ENCODE measurements at places on chromosomes 16 and 17. TPM values are rescaled to one million over a fixed set of nuclear protein-coding genes. Genes with fewer than 3 reads are reported as not detected.
A peak's percentile ranks its signal among the peaks of the same experiment; 100 is the strongest.

The CDYL2 gene
- total RNA-seq = 2.7 TPM

DNA sequence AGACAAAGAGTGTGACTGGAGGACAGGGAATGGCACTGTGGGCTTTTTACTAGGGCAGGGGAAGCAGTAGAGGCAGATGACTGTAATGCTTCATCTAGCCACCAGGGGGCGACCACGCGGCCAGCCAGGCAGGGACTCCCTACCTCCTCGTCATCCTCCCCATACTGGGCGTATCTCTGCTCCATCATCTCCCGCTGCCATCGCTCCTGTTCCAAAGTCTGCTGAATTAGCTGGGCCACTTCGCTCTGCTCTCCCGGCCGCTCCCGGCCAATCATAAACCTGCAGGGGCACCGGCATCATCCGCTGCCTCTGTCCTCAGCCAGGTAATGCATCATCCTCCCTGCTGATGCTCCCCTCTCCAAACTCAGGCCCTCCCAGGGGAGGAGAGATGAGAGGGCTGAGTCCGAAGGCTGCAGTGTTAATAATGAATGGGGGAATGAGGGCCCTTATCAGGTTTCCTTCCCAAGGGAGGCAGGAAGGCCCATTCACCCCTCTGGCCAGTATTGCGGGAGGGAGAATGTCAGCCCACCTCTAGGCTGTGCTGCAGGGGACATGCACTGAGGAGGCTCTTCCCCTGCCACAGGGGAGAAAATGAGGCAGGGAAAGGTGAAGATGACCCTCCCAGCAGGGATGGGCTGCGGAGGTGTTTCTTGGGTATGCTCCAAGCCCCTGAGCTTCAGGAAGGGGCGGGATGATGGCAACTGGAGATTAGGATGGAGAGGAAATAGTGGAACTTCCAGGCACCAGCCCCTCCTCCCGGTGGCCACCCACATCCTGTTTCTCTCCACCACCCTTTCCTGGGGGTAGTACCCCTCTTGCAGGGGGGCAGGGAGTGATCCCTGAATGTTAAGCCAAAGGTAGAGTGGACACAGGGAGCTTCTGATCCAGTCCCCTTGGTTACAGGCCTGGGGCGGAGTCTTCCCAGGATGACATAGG, 10.3 kb upstream of the SAMD14 start:
- H3K36me3 ChIP-seq = peaks cover 99% of the 10 kb centered on the region
- H3K4me1 ChIP-seq = peaks cover 16% of the 10 kb centered on the region
- no peak overlapping the region for H3K4me3 ChIP-seq
- peak overlapping the region; percentile 53 for H3K27ac ChIP-seq

GRCh38 chr17:9529033-9529700, 46.5 kb downstream of the STX8 start:
- DNase-seq = peak; percentile 30
- no peaks in the 10 kb centered on the region for H3K4me1 ChIP-seq
- H3K27me3 ChIP-seq = no peaks in the 10 kb centered on the region

GRCh38 chr17:80455784-80456183, 20.6 kb downstream of the NPTX1 start:
- DNase-seq = peak; percentile 33
- peak overlapping the region; percentile 11 for H3K4me3 ChIP-seq

- H3K4me1 ChIP-seq = peaks cover 17% of the 10 kb centered on the region
- H3K27ac ChIP-seq = no peak overlapping the region
- no peaks in the 10 kb centered on the region for H3K27me3 ChIP-seq
- H3K4me3 ChIP-seq = no peak overlapping the region
- peaks cover 25% of the 10 kb centered on the region for H3K36me3 ChIP-seq
Measured at GRCh38 chr17:18018411-18018921, 20.5 kb downstream of the ATPAF2 start.

- H3K27ac ChIP-seq = no peak overlapping the region
- DNase-seq = no peak
- H3K27me3 ChIP-seq = no peaks in the 10 kb centered on the region
- H3K4me3 ChIP-seq = no peak overlapping the region
- no peaks in the 10 kb centered on the region for H3K4me1 ChIP-seq
- H3K36me3 ChIP-seq = no peaks in the 10 kb centered on the region
Measured at GRCh38 chr16:54903047-54903446, 27.6 kb upstream of the IRX5 start.

DNA sequence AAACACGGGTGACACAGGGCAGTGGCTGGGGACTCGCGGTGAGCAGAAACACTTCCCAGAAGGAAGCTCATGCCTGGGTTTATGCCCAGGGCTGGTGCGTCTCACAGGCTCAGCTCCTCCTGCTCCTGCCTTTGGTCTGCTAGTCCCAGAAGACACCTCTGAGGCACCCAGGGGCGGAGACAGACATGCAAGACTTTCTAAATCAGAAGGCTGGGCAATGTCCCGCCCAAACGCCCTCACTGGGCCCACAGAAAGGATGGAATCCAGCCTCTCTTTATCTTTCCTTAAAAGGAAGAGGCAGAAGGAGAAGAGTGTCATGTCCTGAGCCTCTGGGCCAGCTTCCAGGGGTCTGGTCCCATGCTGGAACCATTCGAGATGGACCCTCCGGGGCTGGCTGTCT, 197.7 kb upstream of the RPL38 start:
- no peaks in the 10 kb centered on the region for H3K36me3 ChIP-seq
- no peak for DNase-seq
- peaks cover 1% of the 10 kb centered on the region for H3K4me1 ChIP-seq

The CSH1 gene
- 21.9 TPM for total RNA-seq

The KRT24 gene
- total RNA-seq = not detected

DNA sequence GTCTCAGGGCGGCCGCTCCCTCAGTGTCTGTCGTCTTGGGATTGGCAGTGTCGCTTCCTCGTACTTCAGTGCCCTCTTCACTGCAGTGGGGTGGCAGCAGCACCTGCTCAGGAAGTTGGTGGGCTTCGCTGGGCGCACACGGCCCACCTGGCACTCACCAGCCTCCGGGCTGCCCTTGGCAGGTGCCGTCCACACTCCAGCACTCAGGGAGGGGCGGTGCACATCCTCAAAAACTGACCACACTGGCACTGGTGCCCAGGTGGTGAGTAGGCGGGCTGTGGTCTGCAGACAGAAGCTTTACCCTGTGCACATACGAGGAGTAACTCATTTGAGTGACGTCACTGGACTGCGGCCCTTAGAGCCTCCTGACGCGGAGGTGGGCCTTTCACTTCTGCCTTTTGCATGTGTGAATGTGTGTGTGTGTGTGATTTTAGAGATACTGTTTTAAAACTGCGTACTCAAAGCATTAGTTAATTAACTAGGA, 94.6 kb downstream of the BANP start:
- H3K27ac ChIP-seq = no peak overlapping the region
- no peaks in the 10 kb centered on the region for H3K4me1 ChIP-seq
- peaks cover 31% of the 10 kb centered on the region for H3K36me3 ChIP-seq
- H3K27me3 ChIP-seq = no peaks in the 10 kb centered on the region

The SNAI3 gene
- 7.0 TPM for total RNA-seq

GRCh38 chr16:75862098-75862386, 135.8 kb upstream of the CPHXL start:
- H3K27ac ChIP-seq = no peak overlapping the region
- no peaks in the 10 kb centered on the region for H3K36me3 ChIP-seq
- H3K4me1 ChIP-seq = no peaks in the 10 kb centered on the region
- no peak for DNase-seq
- H3K27me3 ChIP-seq = no peaks in the 10 kb centered on the region
- no peak overlapping the region for H3K4me3 ChIP-seq

The KRT20 gene
- total RNA-seq = not detected

The BOLA2B gene
- total RNA-seq = 81.7 TPM

DNA sequence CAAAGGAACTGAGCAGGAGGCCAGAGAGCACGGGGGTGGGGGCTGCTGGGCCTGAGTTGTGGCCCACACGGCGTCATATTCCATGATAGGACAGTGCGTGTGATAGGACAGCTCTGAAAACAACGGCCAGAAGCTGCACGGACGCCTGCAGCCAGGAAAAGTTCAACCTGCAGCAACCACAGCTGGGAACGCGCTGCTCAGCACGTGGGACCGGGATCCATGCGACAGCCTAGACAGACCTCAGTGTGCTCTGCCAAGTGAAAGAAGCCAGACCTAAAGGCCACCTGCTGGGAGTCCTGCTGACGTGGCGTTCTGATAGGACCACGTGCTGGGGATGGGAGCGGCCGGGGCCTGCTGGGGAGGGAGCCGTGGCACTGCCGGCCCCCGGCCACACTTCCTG, 21.6 kb downstream of the CTU2 start:
- peaks cover 22% of the 10 kb centered on the region for H3K4me1 ChIP-seq
- H3K36me3 ChIP-seq = peaks cover 41% of the 10 kb centered on the region
- peak; percentile 67 for DNase-seq
- H3K27me3 ChIP-seq = no peaks in the 10 kb centered on the region
- H3K27ac ChIP-seq = no peak overlapping the region
- no peak overlapping the region for H3K4me3 ChIP-seq

DNA sequence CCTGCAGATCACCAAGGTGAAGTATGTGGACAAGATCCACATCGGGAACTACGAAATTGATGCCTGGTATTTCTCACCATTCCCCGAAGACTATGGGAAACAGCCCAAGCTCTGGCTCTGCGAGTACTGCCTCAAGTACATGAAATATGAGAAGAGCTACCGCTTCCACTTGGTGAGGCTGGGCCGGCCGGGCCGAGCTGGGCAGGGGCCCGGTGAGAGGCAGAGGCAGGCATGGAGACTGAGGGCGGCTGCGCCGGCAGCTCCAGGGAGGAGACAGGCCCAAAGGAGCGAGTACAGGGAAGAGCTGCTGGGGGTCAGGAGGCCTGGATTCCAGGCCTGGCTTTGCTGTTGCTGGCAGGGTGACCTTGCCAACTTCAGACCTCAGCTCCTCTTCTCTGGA, 8.3 kb downstream of the PRSS8 start:
- no peak overlapping the region for H3K4me3 ChIP-seq
- peaks cover 87% of the 10 kb centered on the region for H3K36me3 ChIP-seq
- no peaks in the 10 kb centered on the region for H3K4me1 ChIP-seq
- no peak overlapping the region for H3K27ac ChIP-seq

The ITGAL gene
- 0.89 TPM for total RNA-seq

- H3K27me3 ChIP-seq = no peaks in the 10 kb centered on the region
- DNase-seq = no peak
- no peaks in the 10 kb centered on the region for H3K36me3 ChIP-seq
- no peak overlapping the region for H3K4me3 ChIP-seq
- no peak overlapping the region for H3K27ac ChIP-seq
Measured at GRCh38 chr16:4574919-4575705, 19.0 kb downstream of the C16orf96 start.

The C17orf67 gene
- total RNA-seq = 1.3 TPM

- no peak overlapping the region for H3K4me3 ChIP-seq
- H3K27ac ChIP-seq = no peak overlapping the region
- H3K4me1 ChIP-seq = no peaks in the 10 kb centered on the region
- no peak for DNase-seq
- no peaks in the 10 kb centered on the region for H3K36me3 ChIP-seq
Measured at GRCh38 chr17:79420318-79421243, 190.3 kb downstream of the RBFOX3 start.

The ITGAX gene
- total RNA-seq = 0.35 TPM

DNA sequence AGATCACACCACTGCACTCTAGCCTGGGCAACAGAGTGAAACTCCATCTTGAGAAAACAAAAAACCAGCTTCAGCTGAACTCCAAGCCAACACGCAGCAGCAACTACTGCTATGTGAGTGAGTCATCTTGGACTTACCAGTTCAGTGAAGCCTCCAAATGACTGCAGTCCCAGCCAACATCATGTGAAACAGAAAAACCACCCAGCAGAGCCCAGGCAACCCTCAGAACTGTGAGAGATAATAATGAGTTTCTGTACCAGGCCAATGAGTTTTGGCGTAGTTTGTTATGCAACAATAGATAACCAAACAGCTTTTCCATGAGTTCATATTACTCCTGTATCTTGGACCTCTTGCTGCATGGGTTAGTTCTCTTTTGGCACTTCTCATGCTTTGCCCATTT, 23.3 kb downstream of the PHF12 start:
- no peak for DNase-seq
- peaks cover 16% of the 10 kb centered on the region for H3K36me3 ChIP-seq
- H3K4me3 ChIP-seq = no peak overlapping the region
- no peak overlapping the region for H3K27ac ChIP-seq

- peaks cover 51% of the 10 kb centered on the region for H3K36me3 ChIP-seq
- no peak for DNase-seq
- no peak overlapping the region for H3K4me3 ChIP-seq
- no peak overlapping the region for H3K27ac ChIP-seq
Measured at GRCh38 chr16:56828647-56829046, 36.4 kb upstream of the SLC12A3 start.

DNA sequence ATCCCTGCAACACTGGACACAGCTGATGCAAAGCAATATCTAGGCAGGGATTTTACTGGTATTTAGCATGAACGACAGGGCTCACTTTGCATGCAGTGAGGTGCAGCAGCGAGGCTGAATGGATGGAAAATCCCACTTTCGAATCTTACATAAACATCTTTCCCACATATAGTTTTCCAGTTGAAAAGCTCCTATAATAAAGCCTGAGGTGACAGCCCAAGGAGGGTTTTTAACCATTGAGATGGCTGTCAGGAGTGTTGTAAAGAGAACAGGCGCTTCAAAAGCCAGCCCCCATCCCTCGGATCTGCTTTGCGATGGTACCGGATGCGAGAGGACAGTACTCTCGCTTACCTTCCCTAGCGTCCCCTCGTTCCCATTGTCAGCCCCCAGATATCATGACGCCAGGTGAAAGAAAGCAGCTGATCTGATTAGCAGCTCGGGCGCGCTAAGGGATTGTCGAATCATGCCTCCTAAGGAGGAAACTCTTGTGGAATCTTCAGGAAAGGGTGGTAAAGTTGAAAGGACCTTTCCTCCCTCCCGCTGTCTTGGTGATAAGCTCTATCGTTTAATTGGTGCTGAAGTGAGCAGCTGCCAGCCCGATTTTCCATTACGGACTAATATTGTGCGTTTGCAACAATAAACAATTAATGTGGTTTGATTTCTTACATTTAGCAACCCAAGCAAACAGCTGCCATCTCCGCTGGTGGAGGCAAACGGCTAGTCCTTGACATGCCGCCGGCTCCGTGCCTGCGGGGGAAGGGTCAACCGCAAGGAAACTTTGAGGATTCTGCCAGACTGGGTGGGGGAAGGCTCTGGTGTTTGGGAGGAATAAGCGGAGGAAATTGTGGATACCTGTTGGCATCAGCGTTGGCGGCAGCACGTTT, 1.8 kb downstream of the CDH8 start:
- H3K27ac ChIP-seq = no peak overlapping the region
- peaks cover 9% of the 10 kb centered on the region for H3K4me1 ChIP-seq
- no peaks in the 10 kb centered on the region for H3K36me3 ChIP-seq
- H3K4me3 ChIP-seq = peak overlapping the region; percentile 44
- peak; percentile 21 for DNase-seq
- peaks cover 33% of the 10 kb centered on the region for H3K27me3 ChIP-seq

Data from muscle of leg (tissue), 16 donors.